ENCODE measurements at places on chromosomes 3 and 15.

DNA sequence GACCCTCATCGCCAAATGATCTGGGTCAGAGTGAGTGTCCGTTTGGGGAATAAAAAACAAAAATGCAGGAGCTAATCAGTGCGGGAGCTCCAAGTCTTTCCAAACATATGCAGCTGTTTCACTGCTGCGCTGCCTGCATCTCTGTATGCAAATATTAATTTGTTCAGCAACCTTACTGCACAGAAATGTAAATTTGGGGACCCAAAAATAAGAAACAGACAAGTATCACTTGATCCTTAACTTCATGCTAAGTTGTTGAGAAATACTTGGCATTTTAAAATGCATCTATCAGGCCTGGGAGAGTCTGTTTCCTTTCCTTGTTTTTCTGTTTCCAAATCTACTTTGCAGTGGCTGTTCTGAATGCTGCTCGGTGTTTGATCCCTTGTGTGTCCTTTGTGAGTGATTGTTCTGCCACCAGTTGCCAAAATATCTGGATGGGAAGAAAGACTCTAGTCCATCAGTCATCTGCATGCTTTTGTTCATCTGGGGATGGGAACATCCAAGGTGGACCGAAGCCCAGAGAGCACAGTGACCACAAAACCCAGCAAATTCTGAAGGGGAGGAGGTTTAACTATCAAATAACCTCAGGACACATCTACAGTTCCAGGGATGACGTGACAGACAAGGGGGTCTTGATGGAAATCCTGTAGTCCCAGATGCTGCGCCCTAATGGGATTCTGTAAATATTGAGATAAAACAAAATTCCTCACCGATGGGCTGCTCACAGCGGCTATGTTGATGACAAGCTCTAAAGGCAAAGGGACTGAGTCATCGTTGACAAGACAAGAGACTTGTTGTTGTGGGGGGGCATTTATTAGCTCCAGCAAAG lies 199.5 kb upstream of the WNT5A start:
- DNase-seq: no peak

- DNase-seq: no peak
Measured at GRCh38 chr3:134034005-134034785, 4.5 kb upstream of the SLCO2A1 start.

- DNase-seq: no peak
Measured at GRCh38 chr3:114108137-114108536, 51.6 kb downstream of the QTRT2 start.

- DNase-seq: no peak
Measured at GRCh38 chr3:149247929-149248691, 26.5 kb upstream of the CP start.

GRCh38 chr3:53502737-53503136 lies 8.3 kb downstream of the CACNA1D start:
- no peak for DNase-seq

DNA sequence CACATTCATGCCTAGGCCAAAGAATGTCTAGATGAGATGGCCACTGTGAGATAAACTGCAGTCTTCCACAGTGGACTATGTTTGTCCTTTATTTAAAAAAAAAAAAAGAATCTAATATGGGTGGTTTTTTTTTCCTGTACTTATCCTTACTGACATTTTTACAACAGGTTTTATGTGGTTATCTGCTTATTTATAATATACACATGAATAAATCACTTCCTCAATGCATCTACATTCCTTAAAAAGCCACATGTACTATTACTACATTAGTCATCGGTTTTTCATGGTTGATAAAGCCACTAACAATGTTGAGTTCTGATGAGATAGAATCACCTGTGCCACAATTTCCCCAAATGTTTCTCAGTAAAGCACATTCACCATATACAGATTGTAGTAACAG lies 341.3 kb upstream of the THBS1 start:
- DNase-seq: no peak

- DNase-seq: no peak
Measured at GRCh38 chr3:11903047-11903446, 56.4 kb upstream of the TAMM41 start.

DNA sequence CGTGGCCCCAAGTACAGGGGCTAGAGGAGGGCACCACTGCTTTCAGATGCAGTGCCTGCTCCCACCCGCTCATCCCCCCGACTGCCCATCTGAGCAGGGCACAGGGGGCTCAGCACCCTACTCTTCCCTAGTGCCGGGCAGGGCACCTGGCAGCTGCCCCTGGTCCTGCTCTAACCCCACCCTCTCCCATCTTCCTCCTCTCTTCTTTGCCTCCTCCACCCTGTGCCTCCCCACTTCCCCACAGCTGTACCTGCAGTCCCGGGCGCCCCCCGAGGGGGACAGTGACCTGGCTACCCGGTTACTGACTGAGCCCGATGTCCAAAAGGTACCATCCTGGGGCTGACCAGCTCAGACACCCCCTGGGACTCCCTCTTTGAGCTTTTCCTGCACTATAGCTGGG lies 12.8 kb downstream of the NBEAL2 start:
- no peak for DNase-seq

GRCh38 chr3:76365275-76365674 lies 579.9 kb upstream of the ZNF717 start:
- DNase-seq: no peak

- DNase-seq: no peak
Measured at GRCh38 chr3:42014921-42015533, 53.1 kb upstream of the ULK4 start.

DNA sequence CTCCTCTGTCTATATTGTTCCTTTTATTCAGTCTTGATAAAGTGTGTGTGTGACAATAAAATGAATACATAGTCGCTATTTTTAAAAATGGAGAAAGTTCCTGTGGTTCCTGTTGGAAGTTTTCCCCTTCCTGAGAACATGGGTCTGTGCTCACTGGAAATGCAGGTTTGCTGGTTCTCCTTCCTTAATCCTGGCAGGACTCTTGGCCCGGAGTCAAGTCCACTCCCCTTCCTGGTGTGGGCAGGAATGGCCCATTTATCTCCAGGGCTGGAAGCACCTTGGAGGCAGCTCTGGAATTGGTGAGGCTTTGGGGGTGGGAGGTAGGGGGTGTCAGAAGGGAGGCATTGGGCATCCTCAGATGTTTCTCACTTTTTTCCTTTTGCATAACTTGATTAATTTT lies 30.1 kb downstream of the FOXL2 start:
- DNase-seq: no peak

- no peak for DNase-seq
Measured at GRCh38 chr15:46523701-46524100, 888.9 kb downstream of the SQOR start.

DNA sequence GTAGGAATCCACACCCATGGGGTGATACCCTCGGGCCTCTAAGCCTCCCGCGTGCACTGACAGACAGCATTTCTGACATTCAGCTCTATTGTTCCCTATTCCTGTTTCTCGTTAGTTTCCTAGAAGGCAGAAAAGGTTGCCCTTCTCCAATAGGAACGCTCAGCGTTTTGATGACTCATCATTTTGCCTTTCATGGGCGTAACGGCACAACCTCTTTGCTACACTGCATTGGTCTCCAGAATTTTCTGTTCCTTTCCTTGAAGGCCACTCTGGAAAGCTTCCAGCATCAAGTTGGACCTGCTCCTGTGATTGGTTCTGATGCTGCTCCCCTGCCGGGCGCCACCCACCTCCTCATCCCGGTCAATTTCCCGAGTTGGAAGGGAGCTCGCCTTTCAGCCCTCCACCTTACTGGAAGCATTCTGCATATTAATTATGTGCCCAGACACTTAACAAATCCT lies 13.0 kb upstream of the TNK2 start:
- no peak for DNase-seq

DNA sequence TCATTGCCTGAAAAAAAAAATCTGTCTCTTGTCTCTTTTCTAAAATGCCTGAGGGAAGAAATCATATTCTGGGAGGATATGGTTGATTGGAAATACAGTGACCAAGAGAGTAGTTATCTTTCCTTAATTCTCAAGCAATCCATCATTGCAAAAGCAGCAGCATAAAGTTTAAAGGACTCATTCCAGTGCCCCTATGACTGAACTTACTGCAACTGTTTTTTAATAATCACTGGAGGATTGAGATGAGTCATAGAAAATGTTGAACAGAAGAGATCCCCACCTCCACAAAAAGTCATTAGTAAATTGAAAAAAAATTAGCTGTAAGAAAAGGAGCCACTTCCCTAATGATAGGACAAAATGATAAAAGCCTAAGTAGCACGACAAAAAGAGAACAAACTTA lies 121.5 kb downstream of the SLC9A9 start:
- no peak for DNase-seq

GRCh38 chr15:86328658-86329057 lies 249.0 kb downstream of the AGBL1 start:
- DNase-seq: no peak

- no peak for DNase-seq
Measured at GRCh38 chr15:44289259-44289790, 806 bp downstream of the GOLM2 start.

- no peak for DNase-seq
Measured at GRCh38 chr3:169218314-169218983, 445.1 kb downstream of the MECOM start.
